ENCODE measurements at places on chromosomes 2 and 18.

DNA sequence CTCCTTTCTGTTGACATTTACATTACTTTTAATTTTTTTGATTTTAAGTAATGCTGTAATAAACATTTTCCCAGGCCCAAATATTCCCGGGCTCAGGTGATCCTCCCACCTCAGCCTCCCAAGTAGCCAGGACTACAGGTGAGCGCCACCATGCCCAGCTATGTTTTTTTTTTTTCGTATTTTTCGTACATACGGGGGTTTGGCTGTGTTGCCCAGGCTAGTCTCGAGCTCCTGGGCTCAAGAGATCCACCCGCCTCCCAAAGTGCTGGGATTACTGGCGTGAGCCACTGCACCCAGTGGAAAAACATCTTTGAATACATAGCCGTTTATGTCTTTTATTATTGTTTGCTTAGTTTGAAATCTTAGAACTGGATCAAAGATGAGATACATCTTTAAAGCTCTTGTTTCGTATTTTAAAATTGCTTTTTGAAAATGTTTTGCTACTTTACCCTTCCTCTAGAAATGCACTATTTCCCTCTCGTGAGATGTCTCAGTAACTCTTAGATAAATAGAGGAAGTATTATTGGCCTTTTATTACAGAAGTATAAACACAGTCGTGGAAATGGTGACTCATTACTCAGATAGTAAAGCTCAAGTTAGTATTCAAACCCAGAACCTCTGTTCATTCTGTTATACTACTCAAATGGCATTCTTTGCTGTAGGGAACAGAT, 2.4 kb downstream of the SMCHD1 start:
- DNase-seq, result no peak

- no peak for DNase-seq
Measured at GRCh38 chr2:41907141-41907540, 140.7 kb upstream of the PKDCC start.

DNA sequence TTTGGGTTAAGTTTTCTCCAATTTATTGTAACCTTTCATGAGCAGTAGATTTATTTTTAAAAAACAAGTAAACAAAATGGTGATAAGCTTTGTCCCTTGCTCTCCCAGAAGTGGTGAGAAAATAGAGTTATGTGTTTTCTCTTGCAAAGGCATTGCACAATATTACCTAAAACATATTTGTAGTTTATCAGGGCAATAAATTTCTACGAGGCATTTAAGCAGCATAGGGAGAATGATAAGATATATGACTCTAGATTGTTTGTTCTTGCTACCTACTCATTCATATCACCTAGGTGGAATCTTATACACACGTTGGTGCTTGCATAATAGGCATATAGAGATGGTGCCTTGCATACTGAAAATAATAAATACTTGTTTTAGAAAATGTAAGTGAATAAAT, 201.7 kb downstream of the MYO1B start:
- DNase-seq, result no peak

DNA sequence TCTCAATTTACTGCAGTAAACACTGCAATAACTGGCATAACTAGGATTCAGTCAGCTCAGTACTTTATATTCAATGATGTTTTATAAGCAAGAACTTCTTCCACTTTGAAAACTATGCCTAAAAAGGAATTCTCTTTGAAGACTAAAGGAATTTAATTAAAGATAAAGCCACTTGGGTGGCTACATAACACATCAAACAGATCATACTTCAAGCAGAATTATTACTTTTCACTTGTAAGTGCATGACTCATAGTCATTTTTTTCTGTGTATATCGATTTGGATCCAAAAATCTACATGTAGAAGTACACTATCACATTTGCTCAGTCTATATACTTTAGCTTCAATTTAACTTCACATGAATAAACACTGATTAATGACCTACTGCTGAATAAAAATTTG, 4.0 kb downstream of the KANSL1L start:
- DNase-seq, result no peak

GRCh38 chr2:231714639-231715498, 6.5 kb downstream of the PTMA start:
- peak; percentile 94 for DNase-seq

DNA sequence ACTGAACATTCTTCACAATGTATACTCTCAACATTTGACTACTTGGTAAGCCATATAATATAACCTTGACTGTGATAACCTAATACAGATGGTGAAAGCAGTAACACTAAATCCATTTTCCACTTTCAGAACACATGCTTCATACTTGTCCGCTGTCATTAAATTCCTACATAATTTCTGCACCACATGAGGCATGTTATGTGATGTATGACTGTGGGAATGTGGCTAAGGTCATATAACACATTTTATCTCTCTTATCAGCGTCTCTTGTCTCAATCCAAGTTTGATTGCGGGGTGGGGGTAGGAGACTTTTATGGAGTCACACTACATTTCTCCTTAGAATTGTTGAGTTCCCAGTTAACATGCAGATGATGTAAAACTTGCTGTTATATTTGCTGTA, 110.9 kb downstream of the MTCL1 start:
- DNase-seq, result no peak

GRCh38 chr18:63356272-63356896, 10.6 kb downstream of the KDSR start:
- no peak for DNase-seq

DNA sequence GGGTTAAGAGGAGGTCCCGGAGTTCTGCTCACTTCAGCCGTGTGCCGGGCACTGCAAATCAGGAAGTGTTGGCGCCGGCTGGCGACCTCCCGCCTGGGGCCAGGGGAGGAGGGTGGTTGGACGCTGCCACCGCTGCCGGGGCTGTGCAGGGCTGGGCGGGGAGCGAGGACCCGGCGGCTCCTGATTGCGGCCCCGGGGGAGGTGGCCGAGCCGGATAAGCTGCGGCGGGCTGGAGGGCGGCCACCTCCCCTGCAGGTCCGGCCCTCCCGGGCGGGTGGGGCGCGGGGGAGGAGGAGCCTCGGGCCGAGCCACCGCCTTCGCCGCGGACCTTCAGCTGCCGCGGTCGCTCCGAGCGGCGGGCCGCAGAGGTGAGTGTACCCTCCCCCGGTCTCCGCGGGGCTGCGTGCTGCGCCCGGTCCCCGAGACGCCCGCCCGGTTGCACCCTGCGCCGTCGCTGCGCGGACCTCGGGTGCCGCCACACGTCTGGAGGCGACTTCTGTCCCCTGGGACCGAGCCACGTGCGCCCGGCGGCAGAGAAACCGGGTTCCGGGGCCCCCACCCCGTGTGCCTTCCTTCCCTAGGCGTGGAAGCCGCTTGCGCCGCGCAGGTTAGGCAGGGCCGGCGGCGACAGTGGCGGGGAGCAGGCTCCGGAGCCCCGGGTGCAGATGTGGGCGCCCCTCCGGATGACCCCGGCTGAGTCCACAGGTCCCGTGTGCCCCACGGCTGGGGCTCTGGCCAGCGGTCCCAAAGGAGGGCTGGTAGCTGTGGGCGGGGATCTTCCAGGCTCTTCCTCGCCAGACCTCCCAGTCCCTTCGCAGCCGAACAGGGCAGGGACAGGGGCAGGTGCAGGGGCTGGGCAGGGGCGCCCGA, at the start of gene STEAP3:
Gene STEAP3 (plus strand): TSS at position 314 of the 870 bp plus-strand sequence. CDS start 7,179 bp downstream, outside the sequence.
- peak; percentile 57 for DNase-seq

GRCh38 chr2:74759986-74760385, 73.9 kb upstream of the HK2 start:
- no peak for DNase-seq

- DNase-seq, result no peak
Measured at GRCh38 chr2:179536185-179536584, 271.6 kb upstream of the SESTD1 start.

DNA sequence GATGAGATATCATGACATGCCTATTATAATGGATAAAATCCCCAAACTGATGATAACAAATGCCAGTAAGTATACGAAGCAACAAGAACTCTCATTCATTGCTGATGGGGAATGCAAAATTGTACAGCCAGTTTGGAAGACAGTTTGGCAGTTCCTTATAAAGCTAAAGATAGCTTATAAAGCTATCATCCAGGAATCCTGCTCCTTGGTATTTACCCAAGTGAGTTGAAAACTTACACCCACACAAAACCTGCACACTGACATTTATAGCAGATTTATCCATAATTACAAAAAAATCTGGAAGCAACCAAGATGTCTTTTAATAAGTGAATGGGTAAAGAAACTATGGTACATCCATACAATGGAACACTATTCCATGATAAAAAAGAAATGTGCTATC, 59.5 kb upstream of the FAM124B start:
- DNase-seq, result no peak

DNA sequence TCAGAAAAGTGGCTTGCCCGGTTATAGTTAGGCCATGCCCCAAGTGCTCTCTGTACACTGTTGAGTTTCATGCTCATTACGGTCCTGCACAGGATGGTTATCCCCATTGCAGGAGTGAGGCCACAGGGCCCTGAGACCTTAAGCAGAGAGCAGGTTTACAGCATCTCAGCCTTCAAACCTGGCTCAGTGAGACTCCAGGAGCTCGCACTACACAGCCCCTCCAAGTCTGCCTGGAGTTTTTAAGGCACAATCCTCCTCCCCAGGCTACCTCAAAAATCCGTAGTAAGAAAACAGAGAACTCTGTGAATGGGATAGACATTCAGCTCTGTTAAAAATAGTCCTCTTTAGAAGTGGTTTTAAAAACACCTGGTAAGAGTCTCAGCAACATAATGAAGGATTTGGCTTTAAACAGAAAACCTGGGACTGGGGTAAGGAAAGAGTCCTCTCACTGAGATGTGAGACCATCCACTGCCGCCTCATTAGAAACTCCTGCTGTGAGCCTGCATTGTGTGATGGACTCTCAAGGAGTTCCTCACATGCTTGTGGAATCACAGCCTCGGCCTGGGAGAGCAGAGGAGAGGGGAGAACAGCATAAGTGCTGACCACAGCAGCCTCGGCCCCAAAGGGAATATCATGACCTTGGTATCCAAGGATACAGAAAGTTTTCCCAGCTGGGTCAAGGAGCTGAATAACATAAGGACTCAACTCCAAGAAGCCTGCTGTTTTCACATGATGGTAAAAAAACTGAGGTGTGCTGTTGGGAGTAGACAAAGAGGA, 214.8 kb downstream of the ATAD2B start:
- DNase-seq, result peak; percentile 45

DNA sequence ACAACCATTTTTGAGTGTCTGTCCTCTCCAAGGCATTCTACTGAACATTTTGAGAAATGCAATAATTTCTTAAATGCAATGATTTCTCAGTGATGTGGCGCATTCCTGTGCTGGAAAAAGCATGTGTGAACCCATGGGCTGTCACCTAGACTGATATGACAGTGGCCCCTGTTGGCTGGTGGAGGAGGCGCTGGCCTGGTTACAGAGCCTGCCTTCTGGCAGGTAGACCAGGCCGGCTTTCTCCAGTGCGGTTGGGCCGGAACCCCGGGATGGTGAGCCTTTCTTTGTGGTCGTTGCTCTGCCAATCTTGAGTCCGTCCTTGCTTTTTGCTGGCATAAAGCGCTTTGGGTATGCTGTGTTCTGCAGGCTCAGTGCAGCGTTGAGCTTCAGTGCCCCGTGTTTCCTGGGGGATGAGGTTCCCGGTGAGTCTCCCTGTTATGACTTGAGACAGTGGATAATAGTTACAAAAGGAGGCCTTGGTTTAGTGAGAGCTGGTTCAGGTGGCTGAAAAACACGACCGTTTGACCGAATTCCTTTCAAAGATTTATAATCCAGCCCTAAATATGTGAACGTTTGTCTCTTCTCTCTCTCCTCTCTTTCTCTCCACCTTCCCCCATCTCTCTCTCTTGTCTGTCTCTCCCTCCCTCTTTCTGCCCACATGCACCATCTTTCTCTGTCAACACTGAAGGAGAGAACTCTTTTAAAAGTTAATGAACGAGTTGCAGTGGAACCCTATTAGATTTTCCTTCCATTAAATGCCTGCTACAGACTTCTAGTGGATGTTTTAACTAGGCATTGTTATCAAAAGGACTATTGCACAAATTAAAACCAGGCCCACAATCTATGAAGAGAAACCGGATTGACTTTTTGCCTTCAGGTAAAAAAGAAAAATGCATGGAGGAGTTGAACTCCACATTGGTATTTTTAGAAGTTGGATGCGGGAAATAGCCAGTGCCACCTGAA, 34.0 kb downstream of the TSHZ1 start:
- DNase-seq, result peak; percentile 72

DNA sequence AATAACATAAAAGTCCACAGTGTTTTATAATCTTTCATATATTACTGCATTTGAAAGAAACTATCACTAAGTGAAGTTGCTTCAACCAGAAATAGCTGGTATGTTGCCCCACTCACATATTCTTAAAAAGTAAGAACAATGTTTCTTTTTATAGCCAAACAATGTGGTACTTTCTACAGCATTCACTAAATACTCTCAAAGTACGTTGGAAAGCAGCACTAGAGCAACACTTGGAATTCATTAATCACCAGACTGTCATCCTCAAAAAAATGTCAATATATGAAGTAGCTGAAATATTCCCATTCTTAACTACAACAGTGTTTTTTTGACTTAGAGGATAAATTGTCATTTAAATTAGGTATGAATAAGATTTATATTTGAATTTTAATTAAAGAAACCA, 32.8 kb downstream of the COBLL1 start:
- DNase-seq, result no peak

DNA sequence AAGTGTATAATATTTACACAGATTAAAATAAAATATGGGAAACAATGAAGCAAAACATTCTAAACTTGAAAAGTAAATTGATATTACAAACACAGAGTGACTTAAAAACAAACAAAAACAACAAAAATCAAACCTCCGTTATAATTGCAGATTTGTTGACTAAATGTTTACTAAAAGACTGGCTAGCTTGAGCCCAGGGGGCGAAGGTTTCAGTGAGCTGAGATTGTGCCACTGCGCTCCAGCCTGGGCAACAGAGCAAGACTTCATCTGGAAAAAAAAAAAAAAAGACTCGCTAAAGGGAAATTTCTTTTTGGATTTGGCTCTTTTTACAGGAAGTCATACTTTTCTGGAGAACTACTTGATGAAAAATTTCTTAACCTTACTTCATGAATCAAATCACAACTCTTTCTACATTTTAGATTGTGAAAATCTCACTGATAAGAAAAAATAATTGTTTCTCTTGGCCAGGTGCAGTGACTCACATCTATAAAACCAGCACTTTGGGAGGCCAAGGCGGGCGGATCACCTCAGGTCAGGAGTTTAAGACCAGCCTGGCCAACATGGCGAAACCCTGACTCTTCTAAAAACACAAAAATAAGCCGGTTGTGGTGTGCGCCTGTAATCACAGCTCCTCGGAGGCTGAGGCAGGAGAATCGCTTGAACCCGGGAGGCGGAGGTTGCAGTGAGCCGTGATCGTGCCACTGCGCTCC, 9.7 kb downstream of the TFPI start:
- no peak for DNase-seq

GRCh38 chr2:241636182-241637017, 558 bp downstream of the THAP4 start:
- peak; percentile 81 for DNase-seq
